ENCODE measurements at places on chromosomes 1 and 21.

- DNase-seq, result peak; percentile 17
Observed at GRCh38 chr21:38661197-38661871, 144.4 kb upstream of the ETS2 start.

GRCh38 chr1:92583821-92584760 is 97.4 kb upstream of the GFI1 start:
- peak; percentile 73 for DNase-seq

- DNase-seq, result no peak
Observed at GRCh38 chr1:207841293-207841692, 69.6 kb downstream of the CD34 start.

- DNase-seq, result peak; percentile 83
Observed at GRCh38 chr1:158654571-158654970, 31.9 kb downstream of the SPTA1 start.

DNA sequence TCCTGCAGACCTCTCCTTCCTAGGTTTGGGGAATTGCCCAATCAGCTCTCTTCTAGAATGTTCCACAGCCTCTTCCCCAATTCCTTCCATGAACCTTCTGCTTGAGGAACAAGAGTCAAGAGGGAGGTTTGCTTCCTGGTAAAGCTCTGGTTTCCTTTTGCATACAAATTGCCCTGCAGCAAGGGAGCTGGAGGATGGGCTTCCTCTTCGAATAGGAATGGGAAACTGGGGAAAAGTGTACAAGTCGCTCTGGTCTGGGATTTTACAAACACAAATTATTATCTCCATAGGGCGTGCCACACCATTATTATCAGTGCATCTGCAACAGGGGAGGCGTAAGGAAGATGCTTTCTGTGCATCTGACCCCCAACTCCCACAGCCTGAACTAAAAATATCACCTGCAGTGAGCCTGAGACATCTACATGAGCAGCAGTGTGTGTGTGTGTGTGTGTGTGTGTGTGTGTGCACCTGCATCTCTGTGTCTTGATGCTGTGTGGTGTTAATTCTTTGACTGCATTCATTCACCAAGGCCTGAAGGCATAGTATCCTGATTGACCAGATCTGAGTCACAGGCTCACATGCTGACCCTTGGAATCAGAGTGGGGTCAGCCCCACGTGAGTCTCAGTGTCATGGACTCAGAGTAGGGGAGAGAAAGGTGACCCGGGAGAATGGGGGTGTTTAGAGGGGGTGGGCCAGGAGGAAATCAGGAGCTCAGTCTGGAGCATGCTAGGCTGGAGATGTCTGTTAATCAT is 272.9 kb downstream of the KAZN start:
- DNase-seq, result no peak

Measured in HL-60 (cell line).